ENCODE measurements at places on chromosomes 12 and 14.

GRCh38 chr14:99688629-99689028 lies 4.5 kb downstream of the CYP46A1 start:
- no peak for DNase-seq

DNA sequence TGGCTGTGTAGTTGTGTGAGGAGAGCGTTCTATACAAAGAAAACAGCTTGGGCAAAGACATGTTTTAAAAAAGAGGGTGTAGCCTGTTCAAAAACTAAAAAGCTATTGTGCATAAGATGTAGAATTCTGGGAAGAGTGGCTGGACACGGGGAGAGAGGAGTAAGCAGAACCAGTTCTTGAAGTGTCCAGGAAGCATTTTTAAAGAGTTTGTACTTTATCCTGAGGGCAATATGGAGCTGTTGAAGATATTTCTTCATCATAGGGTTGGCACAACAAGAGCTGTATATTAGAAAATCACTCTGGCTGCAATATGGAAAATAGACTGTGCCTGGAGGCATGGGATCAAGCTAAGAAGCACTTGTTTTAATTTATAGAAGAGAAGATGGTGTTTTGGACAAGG lies 458.9 kb upstream of the LMO3 start:
- no peak for DNase-seq

DNA sequence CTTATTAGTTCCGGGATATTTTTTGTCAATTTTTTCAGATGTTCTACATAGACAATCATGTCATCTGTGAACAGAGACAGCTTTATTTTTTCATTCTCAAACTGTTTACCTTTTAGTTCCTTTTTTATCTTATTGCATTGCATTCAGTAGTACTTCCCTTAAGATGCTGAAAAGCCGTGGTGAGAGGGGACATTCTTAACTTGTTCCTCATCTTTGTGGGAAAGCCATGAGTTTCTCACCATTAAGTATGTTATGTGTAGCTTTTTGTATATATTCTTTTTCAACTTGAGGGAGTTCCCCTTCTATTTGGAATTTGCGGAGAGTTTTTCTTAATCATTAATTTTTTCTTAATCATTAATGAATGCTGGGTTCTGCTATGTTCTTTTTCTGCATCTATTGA lies 1727.1 kb upstream of the SEL1L start:
- DNase-seq, result no peak

GRCh38 chr12:30457621-30458289 lies 237.9 kb downstream of the IPO8 start:
- DNase-seq, result no peak

- no peak for DNase-seq
Observed at GRCh38 chr12:63814146-63814772, 30.2 kb upstream of the SRGAP1 start.

- no peak for DNase-seq
Observed at GRCh38 chr12:1050059-1050707, 59.2 kb downstream of the ERC1 start.

DNA sequence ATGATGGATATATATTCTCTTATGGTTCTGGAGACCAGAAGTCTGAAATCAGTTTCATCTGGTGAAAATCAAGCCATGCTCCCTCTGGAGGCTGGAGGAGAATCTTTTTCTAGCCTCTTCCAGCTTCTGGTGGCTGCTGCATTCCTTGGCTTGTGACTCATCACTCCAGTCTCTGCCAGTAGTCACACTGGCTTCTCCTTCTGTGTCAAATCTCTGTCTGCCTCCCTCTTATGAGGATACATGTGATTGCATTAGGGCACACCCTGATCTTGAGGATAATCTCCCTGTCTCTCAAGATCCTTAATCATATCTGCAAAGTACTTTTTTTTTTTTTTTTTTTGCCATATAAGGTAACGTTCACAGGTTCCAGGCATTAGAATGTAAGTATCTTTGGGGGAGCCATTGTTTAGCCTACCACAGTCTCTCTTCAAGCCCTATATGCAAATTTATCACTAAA lies 17.7 kb downstream of the DNAL1 start:
- DNase-seq, result peak; percentile 66

- no peak for DNase-seq
Observed at GRCh38 chr12:52358575-52359350, 8.5 kb downstream of the KRT85 start.

GRCh38 chr14:49286257-49286983 lies 299.8 kb downstream of the RPS29 start:
- DNase-seq, result no peak

- DNase-seq, result no peak
Observed at GRCh38 chr12:95951515-95951914, 8.4 kb downstream of the AMDHD1 start.

- DNase-seq, result no peak
Observed at GRCh38 chr14:40204441-40205175, 772.4 kb upstream of the FBXO33 start.

GRCh38 chr12:8077207-8077606 lies 4.9 kb upstream of the NECAP1 start:
- DNase-seq, result no peak

DNA sequence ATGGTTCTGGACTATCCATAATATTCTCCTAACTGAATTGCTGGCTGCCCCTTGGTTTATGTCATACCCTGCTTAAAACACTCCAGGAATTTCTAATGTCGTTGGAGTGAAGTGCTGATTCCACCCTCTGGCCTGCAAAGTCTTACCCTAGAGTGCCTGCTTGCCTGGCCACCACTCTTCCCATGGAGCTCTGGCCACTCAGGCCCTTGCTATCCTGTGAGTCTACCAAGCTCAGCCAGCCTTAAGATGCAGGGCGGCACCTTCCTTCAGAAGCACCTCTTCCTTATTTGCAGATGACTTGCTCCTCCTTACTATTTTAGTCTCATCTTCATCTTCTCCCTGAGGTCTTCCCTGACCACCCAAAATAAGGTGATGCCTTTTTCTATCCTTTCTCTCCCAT lies 35.3 kb downstream of the SLC6A15 start:
- DNase-seq, result no peak
